ENCODE measurements at places on chromosomes 11 and 22. TPM values are rescaled to one million over a fixed set of nuclear protein-coding genes. Genes with fewer than 3 reads are reported as not detected.

Gene ARRB1
- total RNA-seq = 73.4 TPM

Gene SLC22A8
- total RNA-seq = not detected

- DNase-seq = no peak
Measured at GRCh38 chr11:86490582-86490981, 115.9 kb downstream of the CCDC81 start.

GRCh38 chr11:69700278-69701140 lies 3.3 kb downstream of the FGF19 start:
- DNase-seq = no peak

GRCh38 chr11:2825889-2826678 lies 59.5 kb downstream of the CDKN1C start:
- DNase-seq = peak; percentile 40

Gene CYB561A3
- 88.5 TPM for total RNA-seq

GRCh38 chr11:91231226-91231625 lies 993.4 kb upstream of the FAT3 start:
- no peak for DNase-seq

- no peak for DNase-seq
Measured at GRCh38 chr11:34856251-34856650, 59.9 kb downstream of the APIP start.

DNA sequence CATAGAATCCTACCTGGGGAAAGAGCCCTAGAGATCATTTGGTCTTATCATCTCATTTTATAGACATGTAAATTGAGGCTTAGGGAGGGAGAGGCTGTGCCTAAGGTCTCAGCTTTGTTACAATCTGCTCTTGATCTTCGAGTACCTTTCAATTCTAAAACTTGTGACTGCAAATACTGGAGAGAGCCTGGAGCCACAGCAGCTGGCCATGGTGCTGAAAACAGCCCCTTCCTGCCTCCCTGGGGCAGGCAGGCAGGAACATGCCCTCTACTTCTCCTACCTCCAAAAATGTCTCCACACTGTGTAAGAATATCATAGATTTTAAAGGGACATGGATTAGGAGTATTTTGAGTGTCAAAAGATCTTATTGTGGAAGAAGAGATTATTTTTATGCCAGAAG lies 52.2 kb downstream of the C22orf42 start:
- no peak for DNase-seq

DNA sequence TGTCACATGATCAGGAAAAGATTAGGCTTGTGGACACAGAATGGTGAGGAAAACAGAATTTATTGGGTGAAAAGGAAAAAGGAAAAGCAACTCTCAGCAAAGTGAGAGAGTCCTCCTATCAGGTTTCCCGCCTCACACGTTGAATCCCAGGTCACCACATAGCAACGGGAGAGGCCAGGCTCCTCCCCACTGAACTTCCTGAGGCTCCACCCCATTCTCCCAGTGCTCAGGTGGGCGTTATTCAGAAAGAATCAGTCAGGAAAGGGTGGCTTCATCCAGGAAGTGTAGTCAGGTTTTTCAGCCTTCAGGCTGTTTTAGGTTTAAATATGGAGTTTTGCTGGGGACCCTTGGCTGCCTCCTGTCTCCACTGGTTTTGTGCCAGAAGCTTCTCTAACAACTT lies 66.9 kb downstream of the SPON1 start:
- DNase-seq = peak; percentile 56

DNA sequence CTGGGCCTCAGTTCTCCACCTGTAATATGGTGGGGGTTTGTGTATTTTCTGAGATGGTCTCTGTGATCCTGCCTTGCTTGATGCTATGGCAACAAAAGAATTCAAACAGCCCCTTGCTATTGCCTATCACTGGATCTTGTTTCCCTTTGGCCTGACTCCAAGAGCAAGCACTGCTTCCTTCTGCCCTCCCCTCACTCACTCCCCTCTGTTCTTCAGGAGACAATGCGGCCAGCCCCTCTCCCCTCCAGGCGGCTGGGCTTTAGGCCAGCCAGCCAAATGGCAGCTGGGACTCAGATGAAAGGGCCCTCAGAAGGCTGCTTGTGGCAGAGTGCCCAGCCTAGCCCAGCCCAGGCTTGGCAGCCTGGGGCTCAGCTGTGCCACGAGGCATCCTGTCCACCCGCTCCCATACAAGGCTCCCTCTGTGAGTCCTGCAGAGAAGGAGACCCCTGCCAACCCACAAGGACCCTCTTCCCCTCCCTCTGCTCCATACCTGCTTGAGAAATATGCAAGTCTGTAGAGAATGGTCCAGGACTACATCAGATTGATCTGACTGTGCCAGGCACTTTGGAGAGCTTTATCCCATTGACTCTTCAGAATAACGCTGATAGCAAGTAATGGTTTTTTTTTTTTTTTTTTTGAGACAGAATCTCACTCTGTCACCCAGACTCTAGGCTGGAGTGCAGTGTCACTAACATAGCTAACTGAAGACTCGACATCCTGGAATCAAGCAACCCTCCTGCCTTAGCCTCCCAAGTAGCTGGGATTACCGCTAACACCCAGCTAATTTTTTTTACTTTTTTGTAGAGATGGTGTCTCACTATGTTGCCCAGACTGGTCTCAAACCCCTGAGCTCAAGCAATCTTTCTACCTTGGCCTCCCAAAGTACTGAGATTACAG lies 7.6 kb upstream of the KCTD14 start:
- peak; percentile 73 for DNase-seq

DNA sequence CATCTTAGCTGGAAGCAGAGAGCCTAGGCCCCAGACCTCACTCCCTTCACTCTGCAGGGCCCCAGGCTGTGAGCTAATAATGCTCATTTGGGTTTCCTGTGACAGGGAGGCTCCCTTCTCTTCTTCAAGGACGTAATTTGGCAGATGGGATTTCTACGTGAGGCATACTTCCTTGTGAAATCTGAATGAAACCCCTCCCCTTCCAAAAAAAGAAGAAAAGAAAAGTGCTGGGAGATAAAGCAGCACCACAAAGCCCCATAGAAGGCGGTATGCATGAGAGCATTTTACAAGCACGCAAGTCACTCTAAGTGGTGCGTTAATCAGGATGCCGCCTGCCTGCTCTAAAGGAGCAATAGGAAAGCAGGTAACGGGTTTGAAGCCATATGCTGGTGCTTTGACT lies 5.7 kb downstream of the P2RX3 start:
- no peak for DNase-seq

DNA sequence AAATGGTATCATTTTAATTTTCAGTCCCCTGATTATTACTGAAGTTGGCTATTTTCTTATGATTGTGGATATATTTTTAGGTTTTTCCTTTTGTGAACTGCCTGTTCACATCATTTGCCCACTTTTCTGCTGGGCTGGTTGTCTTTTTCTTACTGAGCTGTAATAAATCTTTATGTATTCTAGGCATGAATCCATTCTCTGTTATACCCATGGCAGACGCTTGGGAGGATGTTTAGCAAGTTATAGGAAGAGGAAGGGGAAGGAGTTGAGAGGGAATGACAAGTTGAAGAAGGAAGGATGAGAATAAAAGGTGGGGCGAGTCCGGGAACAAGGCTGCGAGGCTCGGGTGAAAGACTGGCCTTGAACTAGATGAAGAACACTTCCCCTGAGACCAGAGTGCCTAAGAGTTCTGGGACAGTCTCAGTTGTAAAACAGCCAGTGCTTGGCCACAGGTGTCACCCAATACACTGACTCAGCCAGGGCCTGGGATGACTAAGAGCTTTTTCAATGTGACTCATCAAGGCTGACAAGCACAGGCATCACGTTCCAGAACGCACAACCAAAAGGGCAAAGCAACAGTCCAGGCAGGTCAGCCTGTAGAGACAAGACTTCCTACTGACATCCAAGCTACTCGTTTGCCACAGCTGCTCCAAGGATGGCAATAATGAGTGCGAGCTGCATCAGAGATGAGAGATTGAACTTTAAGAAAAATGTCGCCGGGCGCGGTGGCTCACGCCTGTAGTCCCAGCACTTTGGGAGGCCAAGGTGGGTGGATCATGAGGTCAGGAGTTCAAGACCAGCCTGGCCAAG lies 35.2 kb downstream of the LRFN4 start:
- DNase-seq = peak; percentile 49

Gene MAP6
- total RNA-seq = 2.6 TPM

GRCh38 chr11:78032090-78032489 lies 9.0 kb upstream of the KCTD14 start:
- no peak for DNase-seq

DNA sequence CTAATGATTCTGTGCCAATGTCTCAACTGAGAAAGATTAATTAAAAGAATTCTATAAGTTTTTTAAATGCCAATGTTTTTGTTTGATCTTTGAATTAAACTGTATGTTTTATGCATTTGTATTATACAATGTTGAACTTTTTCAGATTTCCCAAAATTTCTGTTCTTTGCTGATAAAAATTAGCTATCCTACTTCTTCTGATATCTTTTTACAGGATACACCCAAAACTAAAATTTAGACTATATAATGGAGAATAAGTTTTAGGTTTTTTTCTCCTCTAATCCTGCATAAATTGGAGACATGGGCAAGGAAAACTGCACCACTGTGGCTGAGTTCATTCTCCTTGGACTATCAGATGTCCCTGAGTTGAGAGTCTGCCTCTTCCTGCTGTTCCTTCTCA lies at the start of gene OR5L2:
Gene OR5L2, plus strand, starts transcription at position 301 of the 400 bp plus-strand sequence. Its CDS starts 0 bp downstream, at position 301.
- no peak for DNase-seq

- DNase-seq = no peak
Measured at GRCh38 chr11:30282289-30282631, 40.6 kb upstream of the ARL14EP start.

Gene CDCA5
- 9.7 TPM for total RNA-seq

Gene TMPRSS13
- total RNA-seq = 1.6 TPM
